Activated CD8-positive, alpha-beta memory T cell treated with anti-CD3 and anti-CD28 coated beads for 48 hours (primary cell): ENCODE measurements at places on chromosomes 4 and X.
A peak's percentile ranks its signal among the peaks of the same experiment; 100 is the strongest.

- no peak for DNase-seq
These were observed 39.3 kb upstream of the CXCL8 start for GRCh38 chr4:73701116-73701515.

DNA sequence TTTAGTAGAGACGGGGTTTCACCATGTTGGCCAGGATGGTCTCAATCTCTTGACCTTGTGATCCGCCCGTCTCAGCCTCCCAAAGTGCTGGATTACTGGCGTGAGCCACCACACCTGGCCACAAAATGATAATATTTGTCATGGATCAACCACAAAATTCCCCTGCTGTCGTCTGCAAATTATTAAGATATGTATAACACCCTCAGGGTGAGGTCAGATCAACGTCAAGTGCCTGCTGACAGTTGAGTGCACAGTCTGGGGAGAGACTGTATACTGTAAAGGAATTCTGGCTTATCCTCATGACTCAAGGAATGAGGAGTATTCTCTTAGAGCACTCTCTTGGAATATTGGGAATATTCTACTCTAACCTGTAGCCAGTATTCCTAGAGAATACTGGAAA, 11.2 kb downstream of the EPGN start:
- no peak for DNase-seq

DNA sequence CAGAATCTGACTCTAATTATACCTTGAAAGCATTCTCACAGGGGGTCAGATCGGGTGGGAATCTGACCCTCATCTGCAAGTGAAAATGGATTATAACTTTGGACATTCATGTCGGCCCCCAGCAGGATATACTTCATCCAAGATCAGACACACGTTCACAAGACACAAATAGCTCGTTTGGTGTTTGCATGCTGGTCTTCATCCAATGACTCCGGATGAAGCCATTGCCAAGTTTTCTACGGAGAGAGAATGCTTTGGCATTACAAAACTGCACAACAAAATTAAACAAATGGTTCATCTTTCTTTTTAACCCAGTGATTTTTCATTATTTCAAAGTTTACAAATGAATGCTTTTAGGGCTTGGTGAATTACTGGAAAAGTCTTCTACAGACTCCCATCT, 105.5 kb downstream of the MID1 start:
- no peak for DNase-seq

DNA sequence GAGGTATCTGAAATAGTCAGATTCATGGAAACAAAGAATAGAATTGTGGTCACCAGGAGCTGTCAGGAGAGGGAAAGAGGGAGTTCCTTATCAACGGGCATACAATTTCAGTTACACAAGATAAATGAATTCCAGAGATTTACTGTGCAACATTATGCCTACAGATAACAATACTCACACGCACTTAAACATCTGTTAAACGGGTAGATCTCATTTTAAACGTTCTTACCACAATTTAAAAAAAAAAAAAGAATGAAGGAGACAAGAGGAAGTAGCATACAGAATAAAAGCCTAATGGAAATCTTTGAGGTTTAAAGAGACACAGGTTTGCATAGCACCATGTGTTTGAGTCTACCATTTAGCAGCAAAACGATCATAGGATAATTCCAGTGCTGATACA, 298.0 kb downstream of the DKK2 start:
- no peak for DNase-seq

DNA sequence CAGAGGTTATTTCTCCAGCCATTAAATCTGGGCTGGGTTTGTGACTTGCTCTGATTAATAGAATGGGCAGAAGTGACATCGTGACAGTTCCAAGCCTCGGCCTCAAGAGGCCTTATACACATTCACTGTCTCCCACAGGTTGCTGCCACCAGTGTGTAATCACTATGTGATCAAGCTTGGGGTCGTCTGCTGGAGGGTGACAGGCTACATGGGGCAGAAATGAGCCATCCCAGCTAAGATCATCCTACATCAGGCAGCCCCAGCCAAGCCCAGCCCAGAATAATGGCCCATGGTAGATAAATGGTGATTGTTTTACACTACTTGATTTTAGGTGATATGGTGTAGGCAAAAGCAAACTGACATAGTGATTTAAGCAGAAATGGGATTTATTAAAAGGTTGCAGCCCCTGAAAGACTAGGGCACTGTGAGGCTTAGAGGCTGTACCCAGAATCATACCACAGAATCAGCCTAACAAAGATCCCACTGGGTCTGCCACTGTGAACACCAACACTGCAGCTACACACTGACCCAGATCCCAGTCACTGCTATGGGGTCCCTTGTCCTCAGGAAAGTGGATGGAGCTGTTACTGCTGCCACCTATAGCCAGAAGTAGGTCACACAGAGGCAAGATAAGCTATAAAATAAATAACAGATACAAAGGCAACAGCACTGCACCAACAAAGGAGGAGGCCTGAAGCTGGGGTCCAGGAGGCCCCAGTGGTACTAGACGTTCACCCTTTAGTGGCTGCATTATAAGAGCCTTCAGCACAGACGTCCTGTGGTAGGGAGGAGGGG, 159.6 kb upstream of the RBPJ start:
- no peak for DNase-seq

- DNase-seq, result no peak
These were observed 182.5 kb upstream of the GALNT7 start for GRCh38 chr4:172986114-172986513.

DNA sequence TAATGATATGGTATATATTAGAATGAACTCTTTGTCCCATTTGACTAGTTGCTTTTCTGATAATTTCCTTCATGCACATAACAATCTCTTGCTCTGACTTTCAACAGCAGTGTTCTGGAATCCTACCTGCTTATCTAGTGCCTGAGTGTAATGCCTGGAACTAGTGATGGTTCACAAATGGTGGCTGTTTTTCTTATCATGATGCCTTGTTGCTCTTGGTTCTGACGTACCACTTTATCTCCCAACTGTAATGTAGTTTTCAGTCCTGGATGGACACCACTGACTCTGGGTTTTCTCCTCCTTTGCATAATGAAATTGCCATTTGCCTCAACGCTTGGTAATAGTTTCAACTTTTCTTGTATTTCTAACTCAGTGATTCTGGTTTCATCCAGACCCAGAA, 25.5 kb upstream of the LUZP4 start:
- no peak for DNase-seq

- DNase-seq, result no peak
These were observed 29.7 kb downstream of the BMX start for GRCh38 chrX:15530318-15530717.

GRCh38 chr4:89416960-89417359, 109.4 kb upstream of the GPRIN3 start:
- no peak for DNase-seq

- DNase-seq, result no peak
These were observed 252.4 kb upstream of the SLIT2 start for GRCh38 chr4:19999276-19999675.

GRCh38 chr4:80138551-80139538, 58.5 kb upstream of the PRDM8 start:
- peak; percentile 9 for DNase-seq

GRCh38 chr4:8012517-8012916, 72.9 kb upstream of the AFAP1 start:
- DNase-seq, result no peak

DNA sequence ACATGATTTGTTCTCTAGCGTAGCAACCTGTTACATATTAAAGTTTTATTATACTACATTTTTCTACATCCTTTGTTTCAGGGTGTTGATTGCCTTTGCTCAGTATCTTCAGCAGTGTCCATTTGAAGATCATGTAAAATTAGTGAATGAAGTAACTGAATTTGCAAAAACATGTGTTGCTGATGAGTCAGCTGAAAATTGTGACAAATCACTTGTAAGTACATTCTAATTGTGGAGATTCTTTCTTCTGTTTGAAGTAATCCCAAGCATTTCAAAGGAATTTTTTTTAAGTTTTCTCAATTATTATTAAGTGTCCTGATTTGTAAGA, 2.4 kb downstream of the ALB start:
- no peak for DNase-seq

- no peak for DNase-seq
These were observed 144.4 kb downstream of the AMMECR1 start for GRCh38 chrX:110173192-110174175.

GRCh38 chr4:40314951-40315350, 20.2 kb upstream of the CHRNA9 start:
- no peak for DNase-seq

GRCh38 chr4:186067757-186068385, 1.1 kb upstream of the TLR3 start:
- DNase-seq, result no peak

DNA sequence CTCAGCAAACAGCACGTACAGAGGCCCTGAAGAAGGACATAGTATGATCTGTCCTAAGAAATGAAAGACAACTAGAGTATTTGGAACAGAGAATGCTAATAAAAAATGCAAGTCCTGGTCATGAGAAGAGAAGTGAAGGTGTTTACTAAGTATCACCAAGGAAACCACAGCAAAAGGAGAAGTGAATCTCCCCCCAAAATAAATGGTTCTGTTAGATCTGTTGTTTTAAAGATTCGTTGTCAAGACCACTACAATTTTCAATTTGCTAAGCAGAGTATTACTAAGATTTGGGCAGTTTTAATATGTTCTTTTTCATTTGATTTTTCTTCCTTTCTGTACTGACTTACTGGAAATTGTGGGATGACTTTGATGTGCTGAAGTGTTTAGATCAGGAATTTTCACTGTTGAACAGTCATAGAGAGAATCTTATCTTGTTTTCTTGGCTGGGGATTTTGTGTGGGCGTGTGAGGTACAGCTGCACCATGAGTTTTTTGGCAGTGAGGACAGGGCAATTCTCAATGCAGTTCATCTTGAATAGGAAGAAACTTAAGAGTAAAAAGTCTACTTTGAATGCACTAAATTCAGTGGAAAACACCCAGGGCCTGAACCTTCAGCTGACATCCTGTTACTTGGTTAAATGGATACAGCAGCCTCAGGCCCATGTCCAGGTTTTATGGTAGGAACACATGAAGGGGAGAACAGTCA, 132.2 kb downstream of the STIM2 start:
- no peak for DNase-seq

DNA sequence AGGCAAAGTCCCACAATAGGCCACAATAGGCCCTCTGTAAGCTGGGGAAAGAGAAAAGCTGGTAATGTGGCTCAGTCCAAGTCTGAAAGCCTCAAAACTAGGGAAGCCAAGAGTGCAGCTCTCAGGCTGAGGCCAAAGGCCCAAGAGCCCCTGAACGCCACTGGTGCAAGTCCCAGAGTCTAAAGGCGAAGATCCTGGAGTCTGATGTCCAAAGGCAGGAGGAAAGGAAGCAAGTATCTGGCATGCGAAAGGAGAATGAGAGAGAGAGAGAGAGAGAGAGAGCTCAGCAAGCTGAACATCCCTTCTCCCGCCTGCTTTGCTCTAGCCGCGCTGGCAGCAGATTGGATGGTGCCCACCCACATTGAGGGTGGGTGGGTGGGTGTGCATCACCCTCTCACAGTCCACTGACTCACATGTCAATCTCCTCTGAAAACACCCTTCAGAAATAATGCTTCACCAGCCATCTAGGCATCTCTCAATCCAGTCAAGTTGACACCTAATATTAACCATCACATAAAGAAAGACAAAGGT, 30.9 kb upstream of the ELF2 start:
- no peak for DNase-seq

- no peak for DNase-seq
These were observed 100.8 kb upstream of the LIMCH1 start for GRCh38 chr4:41437111-41437536.

GRCh38 chr4:6277935-6278800, 8.5 kb downstream of the WFS1 start:
- no peak for DNase-seq

- no peak for DNase-seq
These were observed 88.9 kb downstream of the UBE2K start for GRCh38 chr4:39786838-39787237.

DNA sequence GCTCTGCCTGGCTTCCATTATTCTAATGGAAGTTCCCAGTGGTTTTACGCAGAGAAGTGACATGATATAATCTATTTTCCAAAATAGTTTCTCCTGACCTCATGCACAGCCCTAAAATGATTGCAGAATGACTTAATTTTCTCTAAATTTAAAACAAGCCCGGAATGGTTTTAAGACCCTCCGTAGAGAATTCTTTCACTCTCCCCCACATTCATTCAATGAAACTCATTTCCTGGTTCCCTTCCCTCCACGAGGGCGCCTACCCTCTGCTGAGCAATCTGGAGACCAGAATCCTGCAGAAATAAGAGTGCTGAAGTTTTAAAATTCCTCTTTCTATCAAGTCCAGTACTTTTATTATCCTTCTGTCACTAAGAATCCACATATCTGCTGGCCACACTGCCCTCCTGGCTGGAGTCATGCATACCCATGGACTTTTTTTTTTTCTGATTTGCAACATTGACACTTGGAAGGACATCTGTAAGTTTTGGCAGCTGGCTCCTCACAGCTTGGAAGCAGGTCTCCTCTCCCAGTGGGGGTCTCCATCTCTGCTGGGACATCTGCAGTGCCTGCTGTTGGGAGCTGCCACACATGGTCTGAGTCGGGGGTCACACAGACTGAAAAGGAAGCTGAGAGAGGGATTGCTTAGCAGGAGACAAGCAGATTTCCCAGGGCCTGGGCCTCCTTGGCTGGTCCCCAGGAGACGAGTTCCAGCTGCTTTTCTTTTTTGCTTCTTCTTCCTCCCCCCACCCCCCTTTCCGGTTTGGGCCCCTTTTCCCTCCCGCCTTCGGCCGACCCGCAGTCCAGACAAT, 86.1 kb downstream of the SOWAHB start:
- no peak for DNase-seq

DNA sequence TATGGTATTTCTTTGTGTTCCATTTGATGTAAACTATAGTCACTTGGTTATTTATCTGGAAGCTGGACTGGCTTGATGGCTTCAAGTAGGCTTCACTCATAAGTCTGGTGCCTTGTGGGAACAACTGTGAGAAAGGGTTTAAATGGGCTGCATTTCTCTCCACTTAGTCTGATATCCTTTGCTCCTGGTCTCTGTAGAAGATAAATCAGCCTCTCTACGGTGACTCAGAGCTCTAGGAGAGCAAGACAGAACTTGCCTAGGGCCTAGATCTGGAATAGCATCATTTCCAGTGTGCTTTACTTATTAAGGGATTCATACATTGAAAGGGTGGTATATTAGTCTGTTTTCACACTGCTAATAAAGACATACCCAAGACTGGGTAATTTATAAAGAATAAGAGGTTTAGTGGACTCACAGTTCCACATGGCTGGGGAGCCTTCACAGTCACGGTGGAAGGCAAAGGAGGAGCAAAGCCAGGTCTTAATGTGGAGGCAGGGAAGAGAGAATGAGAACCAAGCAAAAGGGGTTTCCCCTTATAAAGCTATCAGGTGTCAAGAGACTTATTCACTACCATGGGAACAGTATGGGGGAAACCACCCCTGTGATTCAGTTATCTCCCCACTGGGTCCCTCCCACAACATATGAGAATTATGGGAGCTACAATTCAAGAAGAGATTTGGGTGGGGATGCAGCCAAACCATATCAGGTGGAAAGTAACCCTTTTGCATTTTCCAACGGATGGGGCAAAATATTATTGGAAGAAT, 1746.4 kb upstream of the PCDH7 start:
- no peak for DNase-seq

DNA sequence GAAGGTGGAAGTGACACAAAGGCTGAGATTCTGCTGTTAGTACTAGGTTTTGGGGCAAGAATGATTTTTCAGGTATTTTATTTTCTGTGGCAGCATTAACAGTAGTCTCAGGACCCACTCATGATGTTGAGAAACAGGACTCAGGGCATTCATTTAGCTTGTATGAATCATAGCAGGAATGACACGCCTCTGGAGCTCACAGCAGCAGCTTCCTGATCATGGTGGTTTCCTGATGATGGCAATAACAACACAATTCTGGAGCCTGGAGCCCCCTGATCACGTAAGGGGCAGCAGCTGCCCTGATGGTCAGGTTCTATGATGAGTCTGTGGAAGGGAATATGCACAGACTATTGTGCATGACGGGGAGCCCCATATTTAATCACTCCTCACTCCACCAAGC, 47.0 kb downstream of the TASL start:
- no peak for DNase-seq
